ENCODE measurements at places on chromosomes 6 and 20. TPM values are rescaled to one million over a fixed set of nuclear protein-coding genes. Genes with fewer than 3 reads are reported as not detected.
A peak's percentile ranks its signal among the peaks of the same experiment; 100 is the strongest.

GRCh38 chr6:9316831-9317230 is 881.5 kb upstream of the SLC35B3 start:
- no peaks in the 10 kb centered on the region for H3K27me3 ChIP-seq
- H3K4me3 ChIP-seq, result no peak overlapping the region
- H3K27ac ChIP-seq, result no peak overlapping the region
- H3K4me1 ChIP-seq, result peaks cover 5% of the 10 kb centered on the region
- DNase-seq, result no peak

DNA sequence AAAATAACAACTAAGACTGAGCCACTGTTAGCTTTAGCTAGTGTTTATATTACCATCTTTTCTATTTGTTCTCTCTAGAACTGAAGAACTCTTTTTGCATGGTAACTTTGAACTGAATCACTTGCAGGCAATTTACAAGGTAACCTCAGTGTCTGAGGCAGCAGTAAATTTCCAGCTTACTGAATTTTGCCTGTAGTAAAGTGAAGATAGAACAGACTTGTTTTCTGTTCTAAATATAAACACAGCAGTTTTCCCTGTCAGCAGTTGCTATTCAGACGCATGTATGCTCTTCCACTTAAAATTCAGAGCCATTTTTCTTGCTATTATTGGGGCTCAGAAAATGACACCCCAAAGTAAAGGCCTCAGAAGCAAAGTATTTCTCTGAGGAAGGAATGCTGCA is 974.0 kb upstream of the GJE1 start:
- H3K27me3 ChIP-seq, result no peaks in the 10 kb centered on the region
- DNase-seq, result no peak
- no peak overlapping the region for H3K27ac ChIP-seq
- H3K36me3 ChIP-seq, result no peaks in the 10 kb centered on the region
- H3K4me1 ChIP-seq, result no peaks in the 10 kb centered on the region

- peaks cover 11% of the 10 kb centered on the region for H3K4me1 ChIP-seq
- DNase-seq, result no peak
- H3K36me3 ChIP-seq, result peaks cover 4% of the 10 kb centered on the region
- H3K27me3 ChIP-seq, result no peaks in the 10 kb centered on the region
- no peak overlapping the region for H3K4me3 ChIP-seq
Observed at GRCh38 chr6:105397987-105398386, 4.9 kb downstream of the PREP start.

DNA sequence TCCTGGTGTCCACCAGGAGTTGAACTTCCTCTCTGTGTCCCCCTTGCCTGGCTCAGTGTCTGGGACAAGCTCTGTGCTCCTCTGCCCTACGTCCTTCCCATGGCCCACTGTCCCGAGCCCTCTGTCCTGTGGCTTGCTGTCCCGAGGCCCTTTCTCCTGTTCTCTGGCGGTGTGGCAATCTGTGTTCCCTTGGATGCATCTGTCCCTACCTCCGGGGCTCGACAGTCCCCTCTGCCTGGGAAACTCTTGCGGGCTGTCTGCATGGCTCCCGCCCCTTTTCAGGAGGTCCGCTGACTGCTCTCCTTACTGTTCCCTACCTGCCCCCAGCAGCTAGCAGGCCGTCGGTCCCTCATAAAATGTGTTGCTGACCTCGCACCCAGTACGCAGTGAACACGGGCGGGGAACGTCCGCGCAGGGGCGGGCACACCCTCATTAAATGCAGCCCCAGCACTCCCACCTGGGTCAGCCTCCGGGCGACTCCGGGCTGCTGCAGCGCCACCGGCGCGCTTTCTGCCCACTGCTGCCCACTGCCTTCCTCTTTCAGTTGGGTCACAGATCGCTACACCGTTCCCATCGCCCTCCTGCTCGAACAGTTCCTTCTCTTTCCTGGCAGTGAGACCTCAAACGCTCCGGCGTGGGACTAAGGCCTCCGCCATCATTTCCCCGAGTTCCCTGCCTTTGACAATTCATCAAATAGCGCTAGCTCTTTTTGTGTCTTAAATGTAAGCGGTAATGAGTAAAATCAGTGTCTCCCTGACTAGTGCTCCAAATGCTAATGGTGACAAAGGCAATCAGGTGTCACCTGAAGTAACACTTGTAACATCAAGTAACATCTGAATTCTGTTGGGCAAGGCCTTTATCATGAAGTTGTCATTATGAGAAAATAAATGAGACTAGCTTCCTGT is 60.5 kb downstream of the RSPH3 start:
- no peak for DNase-seq
- H3K4me3 ChIP-seq, result no peak overlapping the region
- H3K36me3 ChIP-seq, result no peaks in the 10 kb centered on the region
- H3K27ac ChIP-seq, result no peak overlapping the region

- no peak for DNase-seq
- H3K4me1 ChIP-seq, result peaks cover 8% of the 10 kb centered on the region
- no peak overlapping the region for H3K27ac ChIP-seq
- no peak overlapping the region for H3K4me3 ChIP-seq
Observed at GRCh38 chr20:63503524-63503923, 4.6 kb upstream of the EEF1A2 start.

The ADGRB3 gene
- total RNA-seq, result 7.7 TPM

- no peak overlapping the region for H3K4me3 ChIP-seq
- H3K4me1 ChIP-seq, result no peaks in the 10 kb centered on the region
- H3K36me3 ChIP-seq, result no peaks in the 10 kb centered on the region
- H3K27ac ChIP-seq, result no peak overlapping the region
- no peak for DNase-seq
- H3K27me3 ChIP-seq, result no peaks in the 10 kb centered on the region
Observed at GRCh38 chr6:24004062-24004461, 122.0 kb upstream of the NRSN1 start.

DNA sequence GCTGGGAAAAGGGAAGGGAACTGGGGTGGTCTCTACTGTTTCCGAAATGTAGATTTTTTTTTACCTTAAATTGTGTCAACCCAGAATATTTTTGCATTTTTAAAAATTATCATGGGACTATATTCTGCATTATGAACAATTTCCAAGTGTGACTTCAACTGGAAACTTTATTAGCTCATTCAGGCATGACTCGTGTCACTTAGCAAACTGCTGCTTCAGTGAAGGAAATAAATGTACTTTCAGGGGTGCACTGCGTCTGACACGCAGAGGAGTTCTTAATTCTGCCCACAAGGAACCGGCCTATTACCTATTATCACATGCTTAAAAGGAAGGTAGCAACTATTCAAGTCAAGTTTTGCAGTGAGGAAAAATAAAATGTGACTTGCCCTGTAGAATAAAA is 291.3 kb upstream of the PRDM1 start:
- no peak overlapping the region for H3K27ac ChIP-seq
- H3K27me3 ChIP-seq, result no peaks in the 10 kb centered on the region
- no peak overlapping the region for H3K4me3 ChIP-seq
- no peak for DNase-seq
- no peaks in the 10 kb centered on the region for H3K36me3 ChIP-seq

- H3K4me3 ChIP-seq, result no peak overlapping the region
- no peak for DNase-seq
- no peaks in the 10 kb centered on the region for H3K4me1 ChIP-seq
- H3K36me3 ChIP-seq, result no peaks in the 10 kb centered on the region
Observed at GRCh38 chr20:9408422-9409300, 105.7 kb upstream of the LAMP5 start.

The EFCAB8 gene
- 0.13 TPM for total RNA-seq

The LST1 gene
- not detected for total RNA-seq

The DPPA5 gene
- not detected for total RNA-seq

DNA sequence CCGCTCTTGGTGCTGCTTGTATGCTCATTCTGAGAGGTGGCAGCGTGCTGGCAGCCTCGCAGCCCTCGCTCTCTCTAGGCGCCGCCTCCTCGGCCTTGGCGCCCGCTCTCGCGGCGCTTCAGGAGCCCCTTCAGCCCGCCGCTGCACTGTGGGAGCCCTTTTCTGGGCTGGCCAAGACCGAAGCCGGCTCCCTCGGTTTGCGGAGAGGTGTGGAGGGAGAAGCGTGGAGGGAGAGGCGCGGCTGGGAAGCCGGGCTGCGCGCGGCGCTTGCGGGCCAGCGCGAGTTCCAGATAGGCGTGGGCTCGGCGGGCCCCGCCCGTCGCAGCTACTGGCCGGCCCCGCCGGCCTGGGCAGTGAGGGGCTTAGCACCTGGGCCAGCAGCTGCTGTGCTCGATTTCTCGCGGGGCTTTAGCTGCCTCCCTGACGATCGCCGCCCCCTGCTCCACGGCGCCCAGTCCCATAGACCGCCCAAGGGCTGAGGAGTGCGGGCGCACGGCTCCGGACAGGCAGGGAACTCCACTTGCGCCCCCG is 19.5 kb upstream of the FAM8A1 start:
- DNase-seq, result peak; percentile 53
- H3K27me3 ChIP-seq, result no peaks in the 10 kb centered on the region
- no peak overlapping the region for H3K27ac ChIP-seq
- H3K4me1 ChIP-seq, result no peaks in the 10 kb centered on the region

The BCAS4 gene
- total RNA-seq, result 28.4 TPM

DNA sequence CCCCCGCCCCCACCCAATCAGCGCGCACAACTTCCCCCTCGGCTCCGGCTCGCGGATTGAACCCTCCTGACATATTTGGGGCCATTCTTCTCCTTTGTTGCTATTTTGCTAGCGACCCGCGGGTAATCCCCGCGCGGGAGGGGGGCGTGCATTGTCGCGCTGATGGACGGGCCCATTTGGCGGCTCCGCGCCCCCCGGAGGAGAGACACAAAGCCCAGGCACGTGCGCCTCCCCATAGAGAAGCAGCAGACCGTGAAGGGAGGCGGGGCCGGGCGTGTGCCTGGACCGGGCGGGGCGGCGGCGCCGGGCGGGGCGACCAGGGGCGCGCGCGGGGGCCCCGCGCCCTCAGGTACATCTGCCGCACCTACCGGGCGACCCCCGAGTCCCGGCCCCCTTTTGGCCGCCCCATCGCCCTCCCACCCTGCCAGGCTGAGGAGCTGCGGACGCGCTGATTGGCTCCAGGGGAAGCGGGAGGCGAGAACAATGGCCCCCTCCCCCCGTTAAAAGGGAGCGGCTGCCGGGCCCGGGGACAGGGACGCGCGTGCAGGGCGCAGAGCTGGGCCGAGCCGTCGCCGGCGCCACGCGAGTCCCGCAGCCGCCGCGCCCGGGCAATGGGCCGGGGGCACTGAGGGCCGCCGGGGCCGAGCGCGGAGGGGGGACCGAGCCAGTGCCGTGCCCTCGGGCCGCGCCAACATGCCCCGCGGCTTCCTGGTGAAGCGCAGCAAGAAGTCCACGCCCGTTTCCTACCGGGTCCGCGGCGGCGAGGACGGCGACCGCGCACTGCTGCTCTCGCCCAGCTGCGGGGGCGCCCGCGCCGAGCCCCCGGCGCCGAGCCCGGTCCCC is at the start of gene INSM1:
TSS of gene INSM1 (plus strand) at position 530 of the 843 bp plus-strand sequence. CDS start at position 694, 164 bp downstream.
- H3K4me3 ChIP-seq, result peak within 1 kb of the TSS; percentile 31
- peaks cover 16% of the 10 kb centered on the region for H3K4me1 ChIP-seq
- H3K36me3 ChIP-seq, result no peaks in the 10 kb centered on the region
- H3K27ac ChIP-seq, result no peak within 1 kb of the TSS

The IL17F gene
- not detected for total RNA-seq

GRCh38 chr20:7933346-7933745 is 6.9 kb downstream of the HAO1 start:
- no peaks in the 10 kb centered on the region for H3K4me1 ChIP-seq
- no peak overlapping the region for H3K27ac ChIP-seq
- no peak overlapping the region for H3K4me3 ChIP-seq
- peaks cover 32% of the 10 kb centered on the region for H3K27me3 ChIP-seq

The HRH3 gene
- 0.22 TPM for total RNA-seq

The OR2B2 gene
- total RNA-seq, result not detected

DNA sequence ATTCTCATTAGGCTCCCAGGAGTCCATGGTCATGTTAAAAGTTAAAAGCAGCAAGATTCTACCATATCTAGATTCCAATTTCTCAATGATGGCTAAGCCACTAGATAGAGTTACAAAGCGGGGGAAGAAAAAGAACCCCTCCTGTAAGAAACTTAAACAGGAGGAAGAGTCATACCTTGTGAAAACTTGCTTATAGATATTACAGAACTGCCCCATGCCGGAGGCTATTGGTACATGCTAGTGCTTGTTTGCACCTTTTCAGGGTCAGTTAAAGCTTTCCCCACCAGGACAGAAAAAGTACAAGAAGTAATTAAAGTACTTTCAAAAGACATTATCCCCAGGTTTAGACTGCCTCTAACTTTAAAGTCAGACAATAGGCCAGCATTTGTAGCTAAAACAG is 15.5 kb upstream of the GSTA3 start:
- H3K36me3 ChIP-seq, result no peaks in the 10 kb centered on the region
- H3K27me3 ChIP-seq, result no peaks in the 10 kb centered on the region
- H3K4me1 ChIP-seq, result no peaks in the 10 kb centered on the region
- no peak overlapping the region for H3K27ac ChIP-seq
- H3K4me3 ChIP-seq, result no peak overlapping the region
- DNase-seq, result no peak

GRCh38 chr6:15630202-15630601 is 32.6 kb downstream of the DTNBP1 start:
- no peak for DNase-seq
- no peaks in the 10 kb centered on the region for H3K27me3 ChIP-seq
- no peak overlapping the region for H3K4me3 ChIP-seq
- no peak overlapping the region for H3K27ac ChIP-seq

- peaks cover 13% of the 10 kb centered on the region for H3K4me1 ChIP-seq
- H3K27me3 ChIP-seq, result no peaks in the 10 kb centered on the region
- DNase-seq, result no peak
- H3K27ac ChIP-seq, result no peak overlapping the region
- no peaks in the 10 kb centered on the region for H3K36me3 ChIP-seq
- no peak overlapping the region for H3K4me3 ChIP-seq
Observed at GRCh38 chr6:18327626-18328025, 59.5 kb upstream of the RNF144B start.

The NRN1 gene
- total RNA-seq, result 46.1 TPM

DNA sequence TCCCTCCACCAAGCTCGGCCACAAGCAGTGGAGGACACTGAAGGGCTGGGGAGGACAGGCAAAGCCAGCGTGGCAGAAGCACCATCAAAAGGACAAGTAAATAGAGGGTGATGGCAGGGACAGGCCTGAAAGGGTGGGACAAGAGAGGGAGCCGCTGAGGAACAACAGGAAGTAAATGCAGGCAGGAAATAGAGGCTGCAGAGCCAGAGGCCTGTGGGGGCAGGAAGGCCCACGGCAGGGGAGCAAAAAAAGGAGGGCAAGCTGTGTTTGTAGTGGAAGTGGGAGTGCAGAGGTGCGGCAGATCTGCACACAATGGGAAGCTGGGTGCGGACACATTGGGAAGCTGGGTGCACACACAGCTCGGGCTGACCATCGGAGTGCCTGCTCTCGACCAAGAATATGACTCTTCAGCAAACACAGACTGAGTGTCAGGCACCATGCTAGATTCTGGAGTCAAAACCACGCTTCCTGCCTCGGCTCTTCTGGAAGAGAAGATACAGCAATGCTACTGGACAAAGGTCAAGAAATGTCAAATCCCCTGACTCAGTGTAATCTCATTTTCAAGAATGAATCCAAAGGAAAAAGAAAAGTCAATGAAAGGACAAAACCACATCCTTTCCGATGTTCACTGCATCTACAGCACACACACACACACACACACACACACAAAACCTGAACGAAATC is 40.4 kb upstream of the RAB22A start:
- peaks cover 7% of the 10 kb centered on the region for H3K36me3 ChIP-seq
- H3K4me1 ChIP-seq, result peaks cover 12% of the 10 kb centered on the region
- H3K27me3 ChIP-seq, result no peaks in the 10 kb centered on the region
- H3K27ac ChIP-seq, result no peak overlapping the region
- no peak for DNase-seq
